ENCODE measurements at places on chromosomes 13 and 19. TPM values are rescaled to one million over a fixed set of nuclear protein-coding genes. Genes with fewer than 3 reads are reported as not detected.

TINCR gene
- 1.00 TPM for total RNA-seq

DNA sequence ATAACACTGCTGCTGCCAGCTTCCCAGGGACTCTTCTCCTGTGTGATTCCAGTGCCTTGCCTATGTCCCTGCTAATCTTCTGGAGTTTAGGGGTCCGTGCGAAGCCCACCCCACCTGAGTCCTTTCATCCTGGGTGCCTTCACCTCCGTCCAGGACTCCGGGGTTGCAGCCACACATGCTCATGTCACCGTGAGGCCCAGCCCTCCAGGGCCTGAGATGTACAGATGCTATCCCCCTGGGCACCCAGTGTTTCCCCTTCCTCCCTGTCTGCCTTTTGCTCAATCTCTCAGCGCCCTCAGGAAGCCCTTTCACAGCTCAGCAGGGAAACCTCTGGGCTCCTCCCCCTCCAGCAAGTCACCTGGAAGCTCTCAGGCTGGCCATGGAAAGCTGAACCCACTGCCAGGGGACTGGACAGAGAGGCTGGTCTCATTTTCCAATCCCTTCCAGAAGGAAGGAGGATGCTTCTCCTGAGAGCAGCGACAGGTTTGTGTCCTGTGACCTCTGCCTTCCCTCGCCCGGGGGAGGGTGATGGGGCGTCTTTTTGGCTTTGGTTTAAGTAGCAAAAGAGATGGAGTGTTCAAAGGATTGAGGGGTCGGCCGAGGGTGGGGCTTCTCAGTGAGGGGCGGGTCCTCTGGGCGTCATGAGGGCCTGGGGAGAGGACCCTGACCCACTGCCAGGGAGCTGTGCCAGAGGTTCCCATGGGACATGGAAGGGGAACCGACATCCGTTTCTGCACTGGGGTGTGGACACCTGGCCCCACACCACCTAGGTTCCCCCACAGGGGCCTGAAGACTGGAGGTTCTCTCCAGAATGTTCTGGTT lies 30.8 kb upstream of the TFDP1 start:
- peak; percentile 21 for DNase-seq

GRCh38 chr13:109735436-109735966 lies 50.9 kb downstream of the IRS2 start:
- no peak for DNase-seq

- no peak for DNase-seq
Measured at GRCh38 chr13:26476111-26476781, 81.2 kb upstream of the WASF3 start.

GRCh38 chr13:42832341-42833096 lies 51.1 kb downstream of the FAM216B start:
- no peak for DNase-seq

DNA sequence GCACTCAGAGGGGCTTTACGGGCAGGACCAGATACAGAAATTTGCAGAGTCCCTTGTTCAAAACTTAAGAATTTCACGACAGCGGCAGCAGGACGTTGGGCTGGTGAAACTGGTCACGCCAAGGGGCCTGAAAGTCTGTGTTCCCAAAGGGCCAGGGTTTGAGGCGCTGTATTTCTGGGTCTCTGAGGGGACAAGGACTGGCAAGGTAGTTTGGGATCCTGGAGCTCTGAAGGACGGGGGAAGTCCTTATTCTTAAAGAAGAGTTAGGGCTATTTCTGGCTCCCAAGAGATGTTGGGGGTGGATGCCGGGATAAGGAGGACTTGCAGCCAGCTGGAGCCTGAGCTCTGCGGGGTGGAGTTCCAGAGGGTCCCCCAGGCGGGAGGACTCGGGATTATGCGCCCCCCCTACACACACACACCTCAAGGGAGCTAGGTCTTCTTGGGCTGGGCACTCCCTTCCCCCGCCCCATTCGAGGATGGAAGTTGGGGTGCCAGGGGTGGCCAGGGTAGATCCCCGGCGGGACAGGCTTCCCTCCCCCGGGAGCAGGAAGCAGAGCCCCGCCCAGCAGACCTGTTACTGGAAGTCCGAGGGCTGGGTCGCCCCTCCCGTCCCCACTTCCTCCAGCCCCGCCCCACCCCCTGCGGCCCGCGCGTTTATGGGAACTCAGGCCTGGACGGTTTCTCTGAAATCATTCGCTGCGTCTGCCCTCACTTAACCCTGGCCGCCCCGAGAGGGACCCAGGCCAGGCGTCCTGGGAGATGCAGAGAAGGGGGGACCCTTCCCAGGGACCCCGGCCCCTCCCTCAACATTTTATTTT lies 5.6 kb downstream of the BCL3 start:
- peak; percentile 78 for DNase-seq

- no peak for DNase-seq
Measured at GRCh38 chr13:107250628-107251027, 682.7 kb upstream of the ARGLU1 start.

GRCh38 chr13:44389060-44389666 lies 15.5 kb downstream of the SERP2 start:
- DNase-seq: no peak

Measured in activated naive CD8-positive, alpha-beta T cell treated with anti-CD3 and anti-CD28 coated beads, Interleukin-2, amount 10 ng/mL, durations not matched to agents 7 days and 5 days (primary cell).